Endothelial cell (in vitro differentiated cells): ENCODE measurements at places on chromosomes 7 and 10. TPM values are rescaled to one million over a fixed set of nuclear protein-coding genes. Genes with fewer than 3 reads are reported as not detected.

- DNase-seq, result no peak
Observed at GRCh38 chr10:70274643-70275042, 9.2 kb downstream of the NPFFR1 start.

- DNase-seq, result no peak
Observed at GRCh38 chr7:39659356-39660013, 36.1 kb downstream of the RALA start.

DNA sequence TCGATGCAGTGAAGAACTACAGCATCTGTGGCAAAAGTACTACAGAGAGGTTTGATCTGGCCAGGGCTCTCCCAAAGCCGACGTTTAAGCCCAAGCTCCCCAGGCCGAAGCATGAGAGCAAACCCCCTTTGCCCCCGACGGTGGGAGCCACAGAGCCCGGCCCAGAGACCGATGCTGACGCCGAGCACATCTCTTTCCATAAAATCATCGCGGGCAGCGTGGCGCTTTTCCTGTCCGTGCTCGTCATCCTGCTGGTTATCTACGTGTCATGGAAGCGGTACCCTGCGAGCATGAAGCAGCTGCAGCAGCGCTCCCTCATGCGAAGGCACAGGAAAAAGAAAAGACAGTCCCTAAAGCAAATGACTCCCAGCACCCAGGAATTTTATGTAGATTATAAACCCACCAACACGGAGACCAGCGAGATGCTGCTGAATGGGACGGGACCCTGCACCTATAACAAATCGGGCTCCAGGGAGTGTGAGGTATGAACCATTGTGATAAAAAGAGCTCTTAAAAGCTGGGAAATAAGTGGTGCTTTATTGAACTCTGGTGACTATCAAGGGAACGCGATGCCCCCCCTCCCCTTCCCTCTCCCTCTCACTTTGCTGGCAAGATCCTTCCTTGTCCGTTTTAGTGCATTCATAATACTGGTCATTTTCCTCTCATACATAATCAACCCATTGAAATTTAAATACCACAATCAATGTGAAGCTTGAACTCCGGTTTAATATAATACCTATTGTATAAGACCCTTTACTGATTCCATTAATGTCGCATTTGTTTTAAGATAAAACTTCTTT is 2.3 kb downstream of the LRRTM3 start:
- DNase-seq, result peak; percentile 11

DNA sequence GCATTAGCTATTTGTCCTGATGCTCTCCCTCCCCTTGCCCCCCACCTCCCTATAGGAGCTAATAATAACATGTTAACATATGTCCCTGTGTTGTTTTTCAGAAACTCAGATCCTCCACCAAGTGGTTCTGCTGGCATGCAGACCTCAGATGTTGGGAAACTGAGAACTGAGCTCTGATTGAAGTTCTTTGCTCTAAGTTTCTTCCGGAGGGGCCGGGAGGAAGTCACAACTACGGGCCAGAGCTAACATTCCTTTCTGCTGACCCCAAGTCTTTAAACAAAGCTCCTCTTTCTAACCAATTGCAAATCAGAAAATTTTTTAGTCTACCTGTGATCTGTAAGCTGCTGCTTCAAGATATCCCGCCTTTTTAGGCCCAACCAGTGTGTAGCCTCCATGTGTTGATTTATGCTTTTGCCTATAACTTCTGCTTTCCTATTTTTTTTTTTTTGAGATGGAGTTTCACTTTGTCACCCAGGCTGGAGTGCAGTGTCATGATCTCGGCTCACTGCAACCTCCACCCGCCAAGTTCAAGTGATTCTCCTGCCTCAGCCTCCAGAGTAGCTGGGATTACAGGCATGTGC is 66.6 kb downstream of the LYZL1 start:
- DNase-seq, result no peak

MAP3K8 gene
- 6.2 TPM for total RNA-seq

- DNase-seq, result no peak
Observed at GRCh38 chr10:54961040-54961439, 160.0 kb upstream of the PCDH15 start.

PRTFDC1 gene
- total RNA-seq, result 17.5 TPM

DNA sequence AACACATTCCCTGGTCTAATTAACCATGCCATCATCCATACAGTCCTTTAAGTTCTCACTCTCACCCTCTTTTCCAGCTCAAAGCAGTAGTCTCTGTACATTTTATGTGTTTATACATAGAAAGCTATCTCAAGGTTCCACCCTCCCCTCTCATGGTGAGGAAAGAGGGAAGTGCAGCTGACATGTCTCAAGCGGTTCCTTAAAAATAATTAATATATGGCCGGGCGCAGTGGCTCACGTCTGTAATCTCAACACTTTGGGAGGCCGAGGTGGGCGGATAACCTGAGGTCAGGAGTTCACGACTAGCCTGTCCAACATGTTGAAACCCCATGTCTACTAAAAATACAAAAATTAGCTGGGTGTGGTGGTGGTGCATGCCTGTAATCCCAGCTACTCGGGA is 36.7 kb downstream of the ZC3HAV1 start:
- DNase-seq, result no peak

TWIST1 gene
- total RNA-seq, result 2.4 TPM

DNA sequence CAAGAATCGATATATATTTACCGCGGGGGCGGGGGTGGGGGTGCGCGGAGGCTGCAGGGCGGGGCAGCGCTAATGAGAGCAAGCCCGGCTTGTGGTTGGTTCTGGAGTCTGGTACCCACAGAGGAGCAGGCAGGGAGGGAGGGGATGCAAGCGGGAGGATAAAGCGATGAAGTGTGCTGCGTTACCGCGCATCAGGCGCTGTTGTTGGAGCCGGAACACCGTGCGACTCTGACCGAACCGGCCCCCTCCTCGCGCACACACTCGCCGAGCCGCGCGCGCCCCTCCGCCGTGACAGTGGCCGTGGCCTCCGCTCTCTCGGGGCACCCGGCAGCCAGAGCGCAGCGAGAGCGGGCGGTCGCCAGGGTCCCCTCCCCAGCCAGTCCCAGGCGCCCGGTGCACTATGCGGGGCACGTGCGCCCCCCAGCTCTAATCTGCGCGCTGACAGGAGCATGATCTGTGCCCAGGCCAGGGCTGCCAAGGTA is at the start of gene HECW1:
Gene HECW1, plus strand, starts transcription at position 189 of the 482 bp plus-strand sequence. CDS start 131,259 bp downstream, outside the sequence.
- peak; percentile 14 for DNase-seq

GRCh38 chr7:29115130-29115687 is 31.1 kb downstream of the CPVL start:
- DNase-seq, result no peak

DNA sequence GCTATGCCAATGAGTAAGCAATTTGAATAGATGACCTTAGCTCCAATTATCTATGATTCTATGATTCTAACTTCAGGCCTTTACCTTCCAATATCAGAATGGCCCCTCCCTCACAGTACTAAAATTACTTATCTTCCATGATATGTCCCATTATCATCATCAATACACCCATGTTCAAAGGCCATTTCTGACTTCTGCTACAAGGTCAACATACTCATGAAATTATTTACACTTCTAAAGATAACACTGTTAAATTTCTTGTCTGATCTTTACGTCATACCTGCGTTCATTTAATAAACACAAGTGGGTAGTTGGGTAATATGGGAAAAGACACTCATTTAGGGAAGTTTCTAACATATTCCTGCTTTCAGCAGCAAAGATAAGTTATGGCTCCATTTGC is 21.2 kb downstream of the IMMP2L start:
- no peak for DNase-seq

- no peak for DNase-seq
Observed at GRCh38 chr7:155258226-155258560, 39.5 kb upstream of the INSIG1 start.

DNA sequence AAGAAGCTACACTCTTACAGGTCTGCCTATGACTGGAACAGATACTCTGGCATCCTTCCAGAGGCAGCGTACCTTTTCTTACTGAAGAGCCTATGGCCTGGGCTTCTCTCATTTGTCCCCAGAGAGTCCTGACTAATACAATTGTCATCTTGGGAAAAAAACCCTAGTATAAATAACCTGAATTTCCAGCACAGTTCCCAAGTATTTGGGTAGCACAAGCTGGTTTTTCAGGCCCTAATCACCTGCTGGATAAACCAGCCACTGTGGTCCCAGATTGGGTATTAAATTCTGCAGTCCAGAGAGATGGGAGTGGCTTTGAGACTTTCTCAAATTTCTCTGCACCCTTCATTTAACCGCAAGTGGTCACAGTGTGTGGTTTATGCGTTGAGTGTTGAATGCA is 186.8 kb upstream of the NEBL start:
- no peak for DNase-seq

DNA sequence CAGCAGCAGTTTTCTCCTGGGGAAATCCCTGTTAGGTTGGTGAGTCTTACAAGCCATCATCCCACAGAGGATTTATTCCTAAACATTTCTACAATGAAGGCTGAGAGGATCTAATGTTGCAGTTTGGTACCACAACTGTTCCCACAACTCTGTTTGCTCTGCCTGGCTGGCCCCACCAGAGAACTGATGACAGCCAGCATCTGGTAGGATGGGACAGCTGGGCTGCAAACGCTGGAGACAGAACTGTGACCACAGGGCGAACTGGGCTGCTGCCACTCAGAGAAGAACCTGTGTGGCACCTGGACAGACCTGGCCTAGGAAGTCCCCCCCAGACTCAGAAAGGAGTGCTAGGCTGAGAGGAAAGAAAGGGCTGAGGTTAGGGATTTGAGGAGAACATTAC is 94.8 kb downstream of the CALN1 start:
- DNase-seq, result no peak

RTKN2 gene
- total RNA-seq, result 1.7 TPM

RADIL gene
- 2.4 TPM for total RNA-seq

UCN3 gene
- total RNA-seq, result not detected

ABCC2 gene
- 1.9 TPM for total RNA-seq

DNA sequence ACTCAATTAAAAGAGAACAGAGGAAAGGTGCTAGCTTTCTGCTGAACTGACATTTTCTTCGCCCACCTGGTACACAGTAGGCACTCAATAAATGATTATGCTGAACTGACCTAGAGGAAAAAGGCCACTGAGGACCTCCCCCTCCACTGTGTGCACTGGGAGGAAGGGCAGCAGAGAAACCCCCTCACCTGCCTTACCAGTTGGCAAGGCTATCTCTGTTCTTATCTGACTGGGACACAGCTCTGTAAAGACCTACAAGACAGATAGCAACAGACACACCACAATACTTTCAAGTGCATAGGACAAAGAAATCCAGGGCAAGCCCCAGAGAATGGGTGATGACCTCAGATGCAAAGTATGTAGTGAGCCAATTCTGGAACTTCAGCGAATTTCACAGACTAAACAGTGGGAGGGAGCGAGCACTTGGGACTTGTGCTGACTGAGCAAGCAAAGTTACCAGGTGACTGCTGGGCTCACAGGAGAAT is 30.4 kb downstream of the PDLIM1 start:
- no peak for DNase-seq

KDM7A gene
- 14.8 TPM for total RNA-seq

GRCh38 chr7:69596723-69597277 is 1.5 kb upstream of the AUTS2 start:
- DNase-seq, result peak; percentile 10

- no peak for DNase-seq
Observed at GRCh38 chr7:117946151-117946633, 73.0 kb upstream of the CTTNBP2 start.

DNA sequence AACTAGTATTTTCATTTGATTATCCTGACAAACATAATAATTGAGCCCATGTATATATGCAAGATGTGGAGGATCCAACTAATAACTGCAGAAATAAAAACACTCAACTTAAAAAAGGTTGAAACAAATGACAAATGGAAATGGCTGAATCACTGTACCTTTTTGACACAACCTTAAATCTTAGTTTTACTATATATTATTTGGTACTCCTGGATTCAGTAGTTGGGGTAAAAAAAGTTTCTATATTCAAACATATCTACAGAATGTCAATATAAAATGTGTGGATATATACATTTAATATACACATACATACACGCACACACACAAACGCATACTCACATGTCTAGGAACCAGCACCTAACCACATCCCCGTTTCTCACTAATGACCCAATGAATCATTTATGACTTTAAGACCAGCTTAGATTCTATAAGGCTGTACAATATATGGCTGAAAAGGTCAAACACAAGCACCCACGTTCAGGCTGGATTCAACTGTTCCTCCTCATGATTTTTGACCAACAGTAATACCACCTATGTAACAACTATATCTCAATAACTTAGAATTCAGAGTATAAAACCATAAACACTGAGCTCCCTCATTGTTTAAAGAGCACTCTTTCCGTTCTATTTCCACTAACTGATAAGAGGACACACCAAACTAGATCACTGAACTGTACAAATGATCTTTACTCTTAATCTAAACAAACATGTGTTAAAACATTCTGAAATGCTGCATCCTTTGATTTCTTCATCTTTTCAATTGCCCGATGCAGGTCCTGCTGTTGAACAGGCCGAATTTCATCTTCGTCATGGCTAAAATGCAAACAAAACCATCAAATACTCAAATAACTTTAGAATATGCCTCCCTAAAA is 63.8 kb downstream of the ATAD1 start:
- DNase-seq, result no peak
